ENCODE measurements at places on chromosomes 11 and 22.

- H3K4me1 ChIP-seq = peaks cover 3% of the 10 kb centered on the region
- peaks cover 69% of the 10 kb centered on the region for H3K36me3 ChIP-seq
These were observed 34.1 kb downstream of the SERGEF start for GRCh38 chr11:17978553-17979287.

DNA sequence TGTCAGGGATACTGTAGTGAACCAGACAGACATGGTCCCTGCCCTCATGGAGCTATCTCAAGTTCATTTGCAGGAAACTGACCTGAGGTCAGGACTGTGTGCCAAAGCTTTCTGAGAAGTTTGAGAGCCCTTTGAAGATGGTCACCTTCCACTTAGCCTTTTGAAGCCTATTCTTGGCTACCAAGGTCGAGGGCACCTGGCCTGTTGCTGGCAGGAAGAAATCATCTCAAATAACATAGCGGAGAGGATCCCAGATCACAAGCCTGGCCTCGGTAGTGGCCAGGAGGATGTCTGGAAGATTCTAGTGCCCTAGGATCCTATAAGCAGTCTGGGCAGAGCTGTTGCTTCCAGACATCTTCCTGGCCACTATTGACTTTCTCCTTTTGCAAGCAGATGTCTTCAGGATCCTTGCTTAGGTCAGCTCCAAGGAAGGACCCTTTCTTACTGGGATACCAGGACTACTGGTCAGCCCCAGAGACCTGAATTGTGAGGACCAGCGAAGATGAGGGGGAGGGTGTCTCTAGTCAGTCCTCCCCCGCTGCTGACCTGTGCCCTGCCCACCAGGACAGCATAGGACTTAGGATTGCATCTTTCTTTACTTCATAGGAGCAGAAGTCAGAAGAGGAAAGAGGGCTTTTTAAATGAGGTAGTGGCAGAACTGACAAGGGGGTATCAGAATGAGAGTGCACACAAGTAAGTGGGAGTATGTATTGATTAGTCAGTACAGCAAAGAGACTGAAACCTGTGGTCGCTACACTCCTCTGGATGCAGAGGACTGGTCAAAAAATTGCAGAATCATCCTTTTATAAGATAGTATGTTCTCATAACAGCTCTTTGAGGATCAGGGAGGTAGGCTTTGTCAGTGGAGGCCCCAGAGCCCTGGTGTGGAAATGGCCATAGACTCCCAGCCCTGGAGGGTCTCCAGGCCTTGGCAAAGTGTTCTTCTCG is 94.8 kb downstream of the TEAD1 start:
- no peak overlapping the region for H3K27ac ChIP-seq
- H3K36me3 ChIP-seq = no peaks in the 10 kb centered on the region
- H3K4me3 ChIP-seq = no peak overlapping the region
- H3K4me1 ChIP-seq = peaks cover 4% of the 10 kb centered on the region

DNA sequence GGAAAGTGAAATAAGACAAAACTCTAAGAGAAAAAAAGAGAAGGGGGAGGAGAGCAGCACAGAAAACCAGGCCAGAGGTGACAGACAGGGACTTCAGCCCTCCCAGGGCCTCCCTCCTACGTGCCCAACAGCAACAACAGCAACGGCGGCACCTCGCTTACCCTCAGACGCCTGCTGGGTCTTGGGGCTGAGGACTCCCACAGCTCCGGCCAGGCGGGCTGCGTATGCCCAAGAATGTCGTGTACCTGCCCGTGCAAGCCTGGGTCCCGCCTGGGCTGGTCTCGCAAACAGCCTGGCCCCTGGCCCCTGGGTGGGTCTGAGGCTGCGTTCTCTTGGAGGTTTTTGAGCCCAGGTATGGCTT is 30.5 kb downstream of the ARAP1 start:
- H3K36me3 ChIP-seq = peaks cover 37% of the 10 kb centered on the region
- H3K4me1 ChIP-seq = peaks cover 62% of the 10 kb centered on the region
- peak; percentile 55 for DNase-seq
- H3K27ac ChIP-seq = peak overlapping the region; percentile 94
- H3K4me3 ChIP-seq = peak overlapping the region; percentile 86

- H3K27ac ChIP-seq = no peak overlapping the region
- H3K27me3 ChIP-seq = peaks cover 58% of the 10 kb centered on the region
- no peaks in the 10 kb centered on the region for H3K36me3 ChIP-seq
- DNase-seq = no peak
- H3K4me3 ChIP-seq = no peak overlapping the region
These were observed 125.2 kb downstream of the TEAD1 start for GRCh38 chr11:12799334-12799835.

- H3K36me3 ChIP-seq = no peaks in the 10 kb centered on the region
- H3K27ac ChIP-seq = no peak overlapping the region
- no peaks in the 10 kb centered on the region for H3K4me1 ChIP-seq
- H3K27me3 ChIP-seq = no peaks in the 10 kb centered on the region
- H3K4me3 ChIP-seq = no peak overlapping the region
These were observed 49.3 kb downstream of the LRFN4 start for GRCh38 chr11:66906061-66906733.

Data from activated T-cell treated with anti-CD3 and anti-CD28 coated beads, Interleukin-2, amount 50 U/mL, for 24 hours (primary cell).